ENCODE measurements at places on chromosomes 2 and 18.
A peak's percentile ranks its signal among the peaks of the same experiment; 100 is the strongest.

GRCh38 chr2:240186191-240186725 is 45.8 kb upstream of the OTOS start:
- DNase-seq: no peak

GRCh38 chr2:55063226-55063625 is 13.0 kb upstream of the RTN4 start:
- DNase-seq: no peak

DNA sequence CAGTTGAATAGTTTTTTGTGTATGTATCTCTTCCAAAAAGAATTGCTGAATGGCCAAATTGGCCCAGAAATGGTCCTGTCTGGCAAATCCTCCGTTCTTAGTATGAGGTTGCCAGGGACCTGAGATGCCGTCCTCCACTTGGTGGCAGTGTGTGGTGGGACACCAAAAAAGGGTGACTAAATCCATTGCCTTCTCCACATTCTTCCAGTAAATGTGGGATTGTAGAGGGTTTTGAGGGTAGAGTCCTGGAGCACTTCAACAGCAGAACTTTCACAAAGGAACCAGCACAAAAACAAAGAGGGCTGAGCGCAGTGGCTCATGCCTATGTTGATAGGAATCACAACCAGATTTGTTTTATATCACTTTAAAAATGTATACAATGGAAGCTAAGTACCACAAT is 199.9 kb downstream of the BCL2 start:
- no peak for DNase-seq

DNA sequence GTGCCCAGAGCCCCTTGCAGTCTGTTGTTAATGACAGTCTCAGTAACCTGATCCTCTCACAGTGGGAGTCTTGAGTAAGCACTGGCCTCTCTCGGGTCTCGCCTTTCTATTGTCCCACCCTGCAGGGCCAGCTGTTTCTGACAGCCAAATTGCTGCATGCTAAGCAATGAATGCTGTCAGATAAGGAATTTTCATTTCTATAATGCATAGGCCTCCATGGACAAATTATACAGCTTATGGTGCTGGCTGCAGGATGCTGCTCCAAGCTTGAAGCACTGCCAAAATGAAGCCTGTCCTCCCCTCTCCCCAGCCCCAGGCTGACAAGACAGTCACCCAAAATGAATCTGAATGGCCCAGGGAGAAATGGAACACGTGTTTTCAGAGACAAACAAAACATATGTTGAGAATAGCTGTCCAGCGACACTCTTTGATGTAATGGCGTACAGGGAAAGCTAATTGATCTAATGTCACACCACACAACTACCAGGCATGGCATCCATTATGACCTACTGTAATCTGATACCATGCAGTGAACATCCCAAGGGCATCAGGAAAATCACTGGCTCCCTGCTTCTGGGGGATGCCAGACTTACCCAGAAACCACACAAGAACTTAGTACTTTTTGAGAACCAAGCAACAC is 36.8 kb downstream of the ACVR1 start:
- DNase-seq: peak; percentile 88

- no peak for DNase-seq
Measured at GRCh38 chr2:16625759-16626158, 39.9 kb downstream of the CYRIA start.

GRCh38 chr18:75073654-75074053 is 135.3 kb downstream of the PTGR3 start:
- DNase-seq: no peak

DNA sequence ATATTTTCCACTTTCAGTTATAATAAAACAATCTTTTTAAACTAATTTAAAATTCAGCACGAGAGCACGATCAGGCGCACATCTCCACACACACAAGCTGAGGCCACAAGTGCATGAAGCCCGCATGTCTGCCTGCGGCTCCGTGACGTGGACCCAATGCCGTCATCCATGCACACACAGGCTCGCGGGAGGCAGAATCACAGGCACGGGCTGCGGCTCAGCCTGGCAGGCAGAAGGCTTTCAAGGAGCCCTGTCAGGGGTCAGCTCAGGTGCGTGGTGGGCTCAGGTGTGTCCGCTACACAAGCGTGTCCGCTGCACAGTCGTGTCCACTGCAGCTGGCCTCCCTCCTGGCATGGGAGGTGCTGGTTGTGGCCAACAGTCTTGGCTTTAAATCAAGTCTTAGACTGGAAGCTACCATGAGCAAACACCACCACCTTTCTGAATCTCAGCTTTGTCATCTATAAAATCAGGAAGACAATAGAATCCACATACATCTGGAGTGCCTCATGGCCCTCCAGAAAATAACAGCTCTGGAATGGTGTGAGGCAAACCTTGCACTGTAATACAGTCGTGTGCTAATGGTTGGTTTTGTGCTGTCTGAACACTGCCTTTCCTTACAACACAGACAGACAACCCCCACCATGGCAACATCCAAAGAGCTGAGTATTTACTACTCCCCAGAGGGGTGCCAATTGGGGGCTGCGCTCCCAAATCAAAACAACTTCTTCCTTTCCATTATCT is 210.1 kb downstream of the NDUFA10 start:
- no peak for DNase-seq

DNA sequence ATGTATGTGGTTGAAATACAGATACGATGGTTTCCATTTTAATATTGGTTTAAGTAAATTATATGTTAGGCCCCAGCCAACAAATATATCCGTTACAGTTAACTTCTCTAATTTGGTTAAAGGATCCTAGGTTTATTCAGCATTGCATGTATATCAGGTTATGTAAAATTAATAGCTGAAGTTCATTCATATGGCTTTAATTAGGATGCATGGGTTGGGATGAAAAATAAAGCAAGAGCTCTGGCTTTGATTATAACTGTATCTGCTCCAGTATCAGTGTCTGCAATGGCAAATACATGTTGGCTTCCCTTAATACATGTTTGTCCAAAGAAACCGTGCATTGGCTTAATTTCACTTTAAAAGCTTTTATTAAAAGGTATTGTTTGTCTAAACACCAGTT is 435.7 kb upstream of the SETBP1 start:
- DNase-seq: peak; percentile 47

DNA sequence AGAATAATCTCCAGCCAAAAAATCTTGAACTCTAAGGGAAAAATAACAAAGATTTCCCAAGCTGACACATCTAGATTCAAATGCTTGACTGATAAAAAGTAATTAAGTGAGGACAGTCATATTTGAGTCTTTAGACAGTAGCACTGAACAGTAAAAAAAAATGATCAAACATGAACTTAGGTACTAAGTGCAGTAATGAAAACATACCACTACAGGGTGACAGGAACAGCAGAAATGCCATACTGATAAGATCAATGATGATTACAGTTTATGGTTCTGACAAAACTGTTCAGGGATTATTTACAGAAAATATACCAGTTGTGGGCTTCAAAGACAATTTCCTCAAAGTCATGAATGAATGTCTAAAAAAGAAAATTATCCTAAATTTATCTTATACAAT is 80.3 kb downstream of the OSBPL1A start:
- DNase-seq: peak; percentile 10

DNA sequence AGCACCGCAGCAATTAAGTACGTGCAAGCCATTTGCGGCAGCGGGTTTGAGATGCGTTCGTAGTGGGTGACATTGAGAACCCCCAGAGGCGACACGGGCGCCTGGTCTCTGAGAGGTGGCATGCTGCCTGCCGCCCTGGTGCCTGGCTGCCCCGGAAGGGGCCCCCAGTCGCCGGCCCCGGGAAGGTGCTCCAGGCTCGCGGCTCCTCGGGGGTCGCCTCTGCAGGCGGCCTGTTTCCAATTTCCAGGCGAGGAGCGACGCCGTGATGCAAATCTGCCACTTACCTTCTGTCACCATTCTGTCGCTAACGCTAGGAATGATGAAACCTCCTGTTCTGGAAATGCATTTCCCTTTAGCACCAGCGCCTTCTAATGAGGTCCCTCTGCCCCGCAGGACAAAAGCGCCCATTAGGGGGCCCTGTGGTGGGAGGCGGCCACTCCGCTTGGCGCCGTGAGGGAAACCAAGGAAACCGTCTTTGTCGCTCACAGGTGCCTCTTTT is 13.0 kb downstream of the KIF5C start:
- no peak for DNase-seq

DNA sequence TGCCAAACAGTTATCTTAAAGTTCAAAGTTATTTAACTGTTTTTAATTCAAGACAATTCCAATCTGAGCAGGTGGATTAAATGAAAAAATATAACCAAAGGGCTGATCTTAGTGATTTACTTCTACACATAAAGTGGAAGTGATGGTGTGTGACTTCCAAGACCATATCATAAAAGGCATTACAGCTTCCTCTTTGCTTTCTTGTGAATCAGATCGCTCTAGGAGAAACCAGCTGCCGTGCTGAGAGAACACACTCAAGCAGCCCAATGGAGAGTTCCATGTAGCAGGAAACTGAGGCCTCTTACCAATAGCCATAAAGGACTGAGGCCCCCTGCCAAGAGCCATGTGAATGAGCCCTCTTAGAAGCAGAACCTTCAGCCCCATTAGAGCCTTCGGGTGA is 197.4 kb downstream of the NBAS start:
- no peak for DNase-seq

- no peak for DNase-seq
Measured at GRCh38 chr2:11030036-11030435, 118.3 kb downstream of the KCNF1 start.

DNA sequence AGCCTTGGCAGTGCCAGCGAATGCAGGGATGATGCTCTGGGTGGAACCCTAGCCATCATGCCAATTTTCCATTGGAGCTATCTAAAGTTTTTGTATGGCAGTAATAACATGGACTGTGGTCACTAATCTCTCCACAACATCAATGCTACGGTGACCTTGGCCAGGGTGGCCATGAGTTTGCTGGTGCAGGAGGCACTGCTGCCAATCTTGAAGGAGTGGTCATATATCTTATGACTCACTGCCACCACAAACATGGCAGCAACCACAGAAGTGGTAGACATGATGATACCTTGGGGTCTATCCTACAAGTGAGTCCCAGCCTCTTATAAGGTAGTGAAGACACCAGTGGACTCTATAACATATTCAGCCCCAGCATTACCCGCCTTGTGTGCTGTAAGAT is 104.6 kb downstream of the EVA1A start:
- DNase-seq: no peak

- DNase-seq: no peak
Measured at GRCh38 chr18:58687871-58688308, 16.6 kb downstream of the MALT1 start.

GRCh38 chr2:179580378-179581146 is 280.9 kb downstream of the ZNF385B start:
- no peak for DNase-seq

DNA sequence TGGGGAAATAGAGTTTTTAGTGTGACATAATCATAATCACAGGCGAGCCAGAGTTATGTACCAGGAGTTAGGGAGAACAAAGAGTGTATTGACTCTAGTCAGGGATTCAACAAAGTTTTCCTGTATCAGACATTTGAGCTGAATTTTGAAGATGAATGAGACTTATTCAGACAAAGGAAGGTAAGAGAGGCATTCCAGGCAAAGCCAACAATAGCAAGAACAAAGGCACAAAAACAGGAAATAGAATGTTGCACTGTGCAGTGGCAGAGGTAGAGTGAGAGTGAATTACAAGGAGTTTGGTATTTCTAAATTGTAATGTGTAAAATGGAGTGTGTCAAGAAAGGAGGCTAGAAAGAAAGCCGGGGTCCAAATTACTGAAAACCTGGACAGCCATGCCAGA is 156.2 kb downstream of the CCDC148 start:
- DNase-seq: no peak

DNA sequence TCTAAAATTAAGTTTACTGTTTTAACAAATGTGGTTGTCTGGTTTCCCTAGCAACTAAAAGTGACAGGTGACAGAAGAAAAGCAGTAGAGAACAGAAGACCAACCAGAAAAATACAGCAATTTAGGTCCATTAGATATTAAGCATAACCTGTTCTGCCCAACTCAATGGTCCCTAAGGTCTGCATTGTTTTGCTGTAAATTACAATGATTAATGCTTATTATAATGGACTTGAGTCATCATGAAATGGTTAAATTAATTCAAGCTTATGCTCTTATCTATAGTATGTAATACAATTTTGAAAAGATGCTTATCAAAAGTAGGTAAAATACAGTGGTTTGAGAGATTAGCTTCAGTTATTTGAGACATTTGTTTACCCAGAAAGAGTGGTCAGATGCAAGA is 378.0 kb downstream of the GRB14 start:
- DNase-seq: peak; percentile 55

DNA sequence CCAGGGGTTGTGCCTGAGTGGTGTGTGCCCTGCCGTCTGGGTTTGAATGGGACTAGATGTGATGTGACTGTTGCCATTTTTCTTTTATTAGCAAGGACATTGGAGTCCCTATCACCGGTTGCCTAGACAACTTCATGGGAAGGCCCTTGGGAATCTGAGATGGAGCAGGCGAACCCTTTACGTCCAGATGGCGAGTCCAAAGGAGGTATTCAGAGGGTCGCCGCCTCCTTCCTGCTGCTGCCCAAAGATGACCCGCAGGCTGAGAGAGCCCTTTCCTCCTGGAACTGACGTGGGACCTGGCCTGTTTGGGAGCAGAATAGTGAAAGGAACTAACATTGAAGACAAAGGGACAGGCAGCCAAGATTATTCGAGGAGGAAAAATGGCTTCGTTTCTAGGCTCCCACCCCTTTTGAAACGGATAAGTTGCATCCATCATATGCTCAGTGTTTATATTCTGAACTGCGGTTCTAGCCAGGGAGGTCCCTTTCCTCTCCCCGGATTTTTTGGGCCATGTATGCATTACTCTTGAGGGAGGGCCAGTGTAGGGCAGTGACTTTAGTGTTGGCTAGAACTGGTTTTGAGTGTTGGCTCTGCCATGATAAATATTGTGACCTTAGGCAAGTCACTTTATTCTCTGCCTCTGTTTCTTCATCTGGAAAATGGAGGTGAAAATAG is 673 bp downstream of the CENPO start:
- peak; percentile 48 for DNase-seq

- DNase-seq: no peak
Measured at GRCh38 chr18:33576999-33577646, 896 bp upstream of the ASXL3 start.

DNA sequence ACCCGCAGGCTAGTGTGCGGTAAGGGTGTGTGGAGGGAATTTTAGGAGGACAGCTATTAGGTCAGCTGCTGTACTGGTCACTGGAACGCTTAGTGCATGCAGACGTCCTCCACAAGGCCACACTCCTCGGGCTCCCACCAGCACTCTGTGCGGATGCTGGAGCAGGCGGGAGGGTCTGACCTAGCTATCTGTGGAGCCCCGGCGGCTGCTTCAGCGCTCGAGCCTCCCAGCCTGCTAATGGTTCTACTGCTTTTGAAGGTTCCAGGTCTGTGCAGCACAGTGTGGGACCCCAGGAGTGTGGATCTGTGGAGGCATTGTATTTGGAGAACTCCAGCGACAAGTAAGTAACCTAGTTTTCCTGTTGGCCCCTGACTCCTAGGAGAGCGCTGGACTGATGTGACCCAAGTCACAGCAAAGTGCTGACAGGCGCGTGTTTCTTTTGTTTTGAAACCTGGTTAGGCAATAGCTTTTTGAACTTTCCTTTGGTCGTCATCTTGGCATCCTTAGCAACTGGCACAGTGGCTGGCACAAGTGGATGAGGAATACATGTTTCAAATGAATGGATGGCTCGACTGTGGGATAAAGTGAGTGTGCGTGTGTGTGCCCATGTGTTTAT is 113.5 kb downstream of the ZNF236 start:
- no peak for DNase-seq

GRCh38 chr2:85583667-85584353 is 421 bp upstream of the VAMP5 start:
- no peak for DNase-seq

GRCh38 chr2:35421485-35421884 is 934.1 kb upstream of the CRIM1 start:
- DNase-seq: no peak
